ENCODE measurements at places on chromosomes 16 and 17.
A peak's percentile ranks its signal among the peaks of the same experiment; 100 is the strongest.

- DNase-seq, result no peak
Observed at GRCh38 chr16:68246666-68247065, 1.5 kb downstream of the PLA2G15 start.

DNA sequence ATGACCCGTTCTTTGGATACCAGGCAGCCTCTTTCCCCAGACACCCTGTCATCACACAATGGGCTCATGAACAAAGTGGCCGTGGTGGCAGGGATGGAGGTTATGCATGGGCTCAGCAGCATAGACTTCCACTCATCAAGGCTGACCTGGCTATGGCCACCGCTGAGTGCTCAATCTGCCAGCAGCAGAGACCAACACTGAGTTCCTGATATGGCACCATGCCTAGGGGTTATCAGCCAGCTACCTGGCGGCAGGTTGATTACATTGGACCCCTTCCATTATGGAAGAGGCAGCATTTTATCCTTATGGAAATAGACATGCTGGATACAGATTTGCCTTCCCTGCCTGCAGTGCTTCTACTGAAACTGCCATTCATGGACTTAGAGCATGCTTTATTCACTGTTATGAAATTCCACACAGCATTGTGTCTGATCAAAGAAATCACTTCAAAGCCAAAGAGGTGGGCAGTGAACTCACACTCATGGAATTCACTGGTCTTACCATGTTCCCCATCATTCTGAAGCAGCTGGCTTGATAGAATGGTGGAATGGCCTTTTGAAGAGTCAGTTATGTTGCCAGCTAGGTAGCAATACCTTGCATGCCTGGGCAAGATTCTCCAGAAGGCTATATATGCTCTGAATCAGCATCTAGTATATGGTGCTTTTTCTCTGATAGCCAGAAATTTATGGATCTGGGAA, 160.6 kb downstream of the PRKCB start:
- no peak for DNase-seq

DNA sequence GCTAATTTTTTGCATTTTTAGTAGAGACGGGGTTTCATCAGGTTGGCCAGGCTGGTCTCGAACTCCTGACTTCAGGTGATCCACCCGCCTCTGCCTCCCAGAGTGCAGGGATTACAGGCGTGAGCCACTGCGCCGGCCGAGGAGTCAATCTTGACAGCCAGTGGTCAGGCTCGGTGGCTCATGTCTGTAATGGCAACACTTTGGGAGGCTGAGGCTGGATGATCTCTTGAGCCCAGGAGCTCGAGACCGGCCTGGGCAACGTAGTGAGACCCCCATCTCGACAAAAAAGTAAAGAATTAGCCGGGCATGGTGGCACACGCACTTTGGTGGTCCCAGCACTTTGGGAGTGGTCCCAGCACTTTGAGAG, 608 bp upstream of the PGS1 start:
- DNase-seq, result no peak

DNA sequence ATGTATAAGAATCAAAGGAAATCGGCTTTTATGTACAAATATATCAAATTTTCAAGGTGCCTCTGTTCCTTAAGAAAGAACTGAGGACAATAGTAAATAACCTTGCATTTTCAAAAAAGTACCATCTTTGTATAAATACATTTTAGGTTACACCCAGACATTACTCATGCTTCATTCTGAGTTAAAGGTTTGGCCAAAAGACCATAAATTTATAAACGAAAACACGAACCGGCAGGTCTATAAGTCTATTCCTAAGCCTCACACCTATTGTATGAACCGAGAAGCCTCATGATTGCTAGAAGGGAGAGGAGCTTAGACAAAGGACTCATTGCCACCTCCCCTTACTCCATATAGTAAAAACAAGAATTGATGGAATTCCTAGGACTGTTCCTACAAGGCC, 94.6 kb upstream of the PSMD7 start:
- DNase-seq, result no peak

GRCh38 chr17:320139-320538, 32.5 kb downstream of the RPH3AL start:
- DNase-seq, result no peak

GRCh38 chr17:66667491-66668030, 167.4 kb upstream of the CACNG5 start:
- DNase-seq, result peak; percentile 30

DNA sequence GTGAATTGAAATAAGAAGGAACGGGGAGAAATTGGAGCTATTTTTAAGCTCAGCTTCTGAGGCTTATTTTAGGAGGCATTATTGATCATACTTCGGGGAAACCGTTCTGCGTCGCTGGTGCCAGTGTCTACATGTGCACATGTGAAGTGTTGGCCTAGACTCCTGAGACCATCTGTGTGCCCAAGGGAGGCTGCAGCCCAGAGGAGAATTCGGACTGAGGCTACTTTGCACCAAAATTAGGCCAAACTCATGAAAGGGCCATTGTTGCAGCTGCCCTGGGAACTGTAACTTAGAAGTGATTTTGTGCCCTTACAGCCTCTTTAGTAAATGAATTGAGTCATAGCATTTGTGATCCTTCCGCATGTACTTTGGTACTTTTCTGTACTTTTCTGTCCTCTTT, 102.0 kb upstream of the NOL11 start:
- DNase-seq, result no peak

- DNase-seq, result no peak
Observed at GRCh38 chr17:69870751-69871199, 204.2 kb upstream of the KCNJ16 start.

GRCh38 chr17:82321947-82322466, 4.6 kb upstream of the CD7 start:
- no peak for DNase-seq

GRCh38 chr16:55480228-55480655, 1.2 kb downstream of the MMP2 start:
- DNase-seq, result no peak

GRCh38 chr16:87233928-87234327, 83.3 kb downstream of the C16orf95 start:
- no peak for DNase-seq

DNA sequence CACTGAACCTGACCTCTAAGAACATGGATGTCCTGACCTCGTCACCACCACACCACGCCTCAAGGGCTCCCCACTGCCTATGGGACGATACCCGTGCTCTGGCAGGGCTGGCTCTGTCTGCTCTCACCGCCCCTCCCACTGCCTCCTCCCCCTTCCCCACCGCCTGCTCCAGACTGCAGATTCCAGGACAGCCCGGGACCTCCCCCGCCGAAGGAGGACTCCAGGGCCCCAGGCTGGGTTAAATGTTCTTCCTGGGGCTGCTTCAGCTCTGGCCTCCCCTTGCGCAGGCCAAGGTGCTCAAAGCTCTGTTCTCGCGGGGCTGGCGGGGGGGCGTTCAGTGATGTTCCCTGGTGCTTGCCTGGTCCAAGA, 3.1 kb downstream of the NPW start:
- DNase-seq, result no peak

DNA sequence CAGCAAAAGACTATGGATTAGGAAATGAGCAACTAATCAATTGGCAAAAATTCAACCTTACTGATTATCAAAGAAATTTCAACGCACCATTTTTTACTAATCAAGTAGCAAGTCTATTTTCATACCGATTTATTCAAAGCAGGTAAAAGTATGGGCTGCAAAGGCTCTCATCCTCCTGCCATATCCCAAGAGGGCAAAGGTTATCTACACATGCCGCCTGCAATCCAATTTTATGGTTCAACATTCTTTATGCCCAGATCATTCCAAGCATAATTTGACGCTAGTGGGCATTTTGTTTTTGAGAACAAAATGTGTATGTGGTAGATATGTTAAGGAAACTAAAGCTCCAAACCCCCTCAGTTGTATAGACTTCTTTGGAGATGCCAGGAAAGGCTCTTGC, 270.6 kb downstream of the MAF start:
- DNase-seq, result no peak

DNA sequence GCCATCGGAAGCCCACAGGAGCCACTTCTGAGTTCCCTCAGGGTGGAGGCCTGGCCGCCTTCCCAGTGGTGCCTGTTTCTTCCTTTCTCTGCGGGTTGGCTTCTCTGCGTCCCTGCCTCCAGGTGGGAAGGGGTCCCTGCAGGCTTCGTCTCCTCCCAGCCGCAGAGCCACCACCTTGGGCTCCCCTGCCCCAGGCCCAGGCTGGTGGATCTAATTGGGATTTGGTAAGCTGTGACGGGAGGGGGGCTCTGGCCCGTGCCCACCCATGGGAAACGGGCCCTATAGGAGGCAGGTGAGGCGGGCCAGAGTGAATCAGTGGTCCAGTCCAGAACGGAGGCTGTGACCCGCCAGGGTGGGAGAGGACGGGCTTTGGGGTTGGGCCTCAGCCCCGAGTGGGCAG, 32.1 kb downstream of the JPH3 start:
- DNase-seq, result no peak

DNA sequence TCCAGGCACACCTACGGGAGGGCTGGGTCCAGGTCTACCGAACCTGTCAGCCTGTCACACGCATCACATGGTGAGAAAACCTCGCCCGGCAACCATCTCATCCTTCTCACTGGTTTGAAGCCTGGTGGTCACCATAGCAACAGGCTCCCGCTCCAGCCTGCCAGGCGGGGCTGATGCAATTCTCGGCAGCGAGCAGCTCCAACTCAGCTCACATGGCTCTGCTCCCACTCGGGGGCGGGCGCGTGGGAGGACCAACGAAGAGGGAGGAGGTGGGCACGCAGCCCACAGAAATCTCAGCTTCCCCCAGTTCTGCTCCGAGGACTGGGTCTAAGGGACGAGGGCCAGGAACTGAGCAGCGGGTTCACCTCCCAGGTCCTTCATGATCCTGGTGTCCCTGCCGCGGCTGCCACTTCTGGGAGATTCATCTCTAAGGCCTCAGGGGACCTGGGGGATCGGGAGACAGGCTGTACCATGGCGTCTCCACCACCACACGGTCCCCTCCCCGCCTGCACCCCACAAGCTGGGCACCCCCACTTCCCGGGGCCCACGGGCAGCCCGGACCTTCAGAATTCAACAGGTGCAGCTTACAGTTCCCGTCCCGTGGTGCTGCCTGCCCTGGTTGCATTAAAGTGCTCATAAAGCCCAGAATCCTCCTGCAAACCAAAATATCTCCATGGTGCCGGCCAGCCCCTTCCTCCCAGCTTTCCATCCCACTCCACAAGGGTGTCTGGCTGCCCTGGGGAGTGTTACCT, 25.8 kb downstream of the ABR start:
- no peak for DNase-seq

- no peak for DNase-seq
Observed at GRCh38 chr16:69611103-69611640, 45.4 kb downstream of the NFAT5 start.

DNA sequence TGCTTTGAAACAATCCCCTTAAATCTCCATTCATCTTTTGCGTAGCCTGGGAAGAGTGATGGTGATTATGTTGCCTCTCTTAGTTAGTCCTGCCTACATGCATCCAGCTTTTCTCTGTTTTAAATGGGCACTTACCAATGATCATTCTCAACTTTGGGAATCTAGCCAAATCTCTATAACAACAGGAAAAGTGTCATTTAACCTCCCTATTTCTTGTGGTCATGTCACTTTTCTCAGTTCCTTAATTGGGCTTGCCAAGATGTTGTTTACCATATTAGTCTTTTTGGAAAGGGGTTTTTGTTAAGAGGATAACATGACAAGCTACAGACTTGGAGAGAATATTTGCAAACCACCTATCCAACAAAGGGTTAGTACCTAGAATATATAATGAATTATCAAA, 15.6 kb upstream of the CLEC10A start:
- no peak for DNase-seq

GRCh38 chr17:57110579-57111325, 25.7 kb downstream of the AKAP1 start:
- DNase-seq, result no peak

- DNase-seq, result no peak
Observed at GRCh38 chr17:44927696-44928095, 12.4 kb upstream of the GFAP start.

- DNase-seq, result no peak
Observed at GRCh38 chr17:64147110-64148016, 17.4 kb upstream of the ERN1 start.

DNA sequence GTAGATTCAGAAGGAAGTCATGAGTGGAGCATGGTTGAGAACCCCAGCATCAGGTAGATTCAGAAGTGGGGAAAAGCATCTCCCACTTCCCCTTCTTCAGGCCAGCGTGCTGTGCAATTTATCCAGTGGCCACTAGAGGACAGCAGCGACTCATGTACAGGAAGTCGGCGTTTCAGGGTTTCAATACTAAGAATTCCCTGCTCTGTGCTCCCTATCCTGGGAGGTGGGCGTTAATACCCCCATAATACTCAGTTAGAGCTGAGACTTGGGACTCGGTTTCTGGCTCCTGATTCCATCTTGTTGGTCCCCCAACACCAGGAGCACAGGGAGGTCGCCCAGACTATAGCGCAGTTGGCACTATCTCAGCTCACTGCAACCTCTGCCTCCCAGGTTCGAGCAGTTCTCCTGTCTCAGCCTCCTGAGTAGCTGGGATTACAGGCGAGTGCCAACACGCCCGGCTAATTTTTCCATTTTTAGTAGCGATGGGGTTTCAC, 75.3 kb upstream of the AMZ2 start:
- DNase-seq, result peak; percentile 58

DNA sequence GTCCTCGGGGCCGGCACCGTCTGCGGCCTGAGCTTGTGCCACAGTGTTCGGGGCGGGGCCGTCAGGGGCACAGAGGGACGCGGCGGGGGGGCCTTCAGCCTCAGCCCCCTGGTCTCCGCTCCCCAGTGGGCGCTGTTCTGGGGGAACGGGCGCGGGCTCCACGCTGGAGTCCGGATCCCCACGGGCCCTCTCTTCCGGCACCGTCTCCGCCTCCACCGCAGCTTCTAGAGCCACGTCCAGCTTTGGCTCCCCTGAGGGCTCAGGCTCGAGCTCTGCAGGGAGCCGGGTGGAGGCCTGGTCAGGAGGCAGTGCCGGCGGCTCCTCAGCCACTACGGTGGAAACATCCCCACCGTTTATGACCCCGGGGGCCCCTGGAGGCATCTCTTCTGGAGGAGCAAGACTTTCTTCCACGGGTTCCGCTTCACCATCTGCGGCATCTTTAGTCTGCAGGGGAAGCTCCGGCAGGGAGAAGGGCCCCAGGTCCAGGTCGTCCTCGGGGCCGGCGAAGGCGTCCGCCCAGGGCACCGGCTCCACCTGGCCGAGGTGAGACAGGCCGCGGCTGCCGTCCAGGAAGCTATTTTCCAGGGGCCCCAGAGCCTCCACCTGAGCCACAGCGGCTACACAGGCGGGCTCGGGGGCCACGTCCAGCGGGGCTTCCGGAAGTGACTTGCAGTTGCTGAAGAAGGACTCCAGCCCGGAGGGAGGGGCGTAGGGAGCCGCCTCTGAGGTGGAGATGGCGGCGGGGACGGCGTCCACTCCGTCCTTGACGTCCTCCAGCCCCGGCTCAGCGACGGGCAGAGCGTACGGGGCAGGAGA, 62.4 kb downstream of the ZNF778 start:
- no peak for DNase-seq

DNA sequence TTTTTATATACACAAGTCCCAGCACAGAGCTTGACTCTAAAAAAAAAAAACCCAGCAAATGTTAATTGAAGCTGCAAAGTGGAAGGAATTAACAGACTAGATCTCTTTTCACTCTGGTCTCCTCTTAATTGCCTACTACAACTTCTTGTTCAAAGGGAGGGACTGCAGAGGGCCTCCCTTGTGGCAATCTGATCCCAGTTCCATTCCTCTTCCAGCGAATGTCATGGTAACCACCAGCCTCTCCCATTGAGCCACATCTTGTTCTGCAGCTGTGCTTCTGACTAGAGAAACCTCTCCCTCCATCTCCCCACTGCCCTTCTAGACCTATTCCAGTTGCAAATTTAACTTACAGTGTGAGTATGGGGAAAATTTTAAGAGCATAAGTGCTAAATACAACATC, 5.9 kb downstream of the SUPT6H start:
- no peak for DNase-seq

GRCh38 chr16:1362807-1363206, 11.1 kb downstream of the GNPTG start:
- no peak for DNase-seq
